ENCODE measurements at places on chromosomes 5 and 9.

DNA sequence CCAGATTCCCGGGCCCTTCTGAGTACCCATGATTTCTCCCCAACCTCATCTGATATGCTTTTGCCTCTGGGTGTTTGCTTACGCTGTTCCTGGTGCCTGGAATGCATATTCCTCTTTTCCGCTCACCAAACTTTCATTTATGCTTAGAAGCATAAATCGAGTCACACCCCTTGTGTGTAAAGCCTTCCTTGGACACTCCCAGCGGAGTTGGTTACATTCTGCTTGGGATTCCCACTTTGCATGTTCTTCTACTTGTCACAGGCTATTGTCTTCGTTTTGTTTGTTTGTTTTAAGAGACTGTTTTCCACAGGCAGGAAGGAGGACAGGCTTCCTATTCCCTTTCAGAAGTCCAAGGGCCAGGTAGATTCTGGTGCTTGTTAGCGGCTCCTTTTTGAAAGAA is 76.5 kb downstream of the SEC61B start:
- DNase-seq = no peak

DNA sequence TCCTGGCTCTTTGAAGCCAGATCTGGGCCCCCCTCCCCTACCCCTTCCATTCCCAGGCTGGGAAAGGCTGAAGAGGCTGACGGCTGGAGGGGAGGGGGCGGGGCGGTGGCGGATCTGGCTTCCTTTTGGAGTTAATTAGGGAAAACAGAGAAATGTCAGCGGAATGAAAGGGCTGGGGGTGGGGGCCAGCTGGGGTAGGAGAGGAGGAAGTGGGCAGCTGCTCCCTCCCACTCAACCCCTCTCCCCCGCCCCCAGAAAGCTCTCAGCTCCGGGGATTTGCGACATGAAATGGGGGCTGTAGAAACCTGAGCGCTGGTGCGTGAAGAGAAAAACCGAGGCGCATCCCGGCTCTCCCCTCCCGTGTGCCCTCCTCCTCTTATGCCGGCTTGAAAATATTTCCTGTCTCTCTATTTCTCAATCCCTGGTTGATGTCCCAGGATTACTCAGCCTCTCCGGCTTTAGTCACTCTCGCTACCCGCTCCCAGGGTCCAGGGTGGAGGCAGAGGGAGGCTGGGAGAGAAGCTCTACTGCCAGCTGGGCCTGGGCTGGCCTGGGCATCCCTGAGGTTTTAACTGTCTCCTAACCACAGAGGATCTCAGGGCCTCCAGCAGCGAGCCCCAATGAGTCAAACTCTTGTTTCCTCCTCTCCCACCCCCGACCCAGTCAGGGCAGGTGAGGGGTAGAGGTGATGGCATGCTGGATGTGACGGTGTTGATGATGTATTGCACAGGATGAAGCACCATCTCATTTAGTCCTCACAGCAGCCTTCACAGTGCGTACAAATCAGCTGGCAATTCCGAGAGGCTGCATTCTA is 20.1 kb downstream of the PCDHGC5 start:
- no peak for DNase-seq

DNA sequence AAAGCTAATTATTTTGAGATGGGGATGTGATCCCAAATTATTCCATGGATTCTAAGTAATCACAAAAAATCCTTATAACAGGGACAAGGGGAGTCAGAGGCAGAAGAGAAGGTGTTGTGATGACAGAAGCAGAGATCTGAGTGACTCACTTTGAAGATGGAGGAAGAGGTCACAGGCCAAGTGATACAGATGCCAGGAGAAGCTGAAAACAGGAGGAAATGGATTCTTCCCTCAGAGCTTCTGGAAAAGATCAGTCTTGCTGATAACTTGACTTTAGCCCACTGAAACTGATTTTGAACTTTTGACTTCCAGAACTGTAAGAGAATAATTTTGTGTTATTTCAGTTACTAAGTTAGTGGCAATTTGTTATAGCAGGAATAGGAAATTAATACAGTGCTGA is 105.3 kb downstream of the GCNT1 start:
- DNase-seq = no peak

DNA sequence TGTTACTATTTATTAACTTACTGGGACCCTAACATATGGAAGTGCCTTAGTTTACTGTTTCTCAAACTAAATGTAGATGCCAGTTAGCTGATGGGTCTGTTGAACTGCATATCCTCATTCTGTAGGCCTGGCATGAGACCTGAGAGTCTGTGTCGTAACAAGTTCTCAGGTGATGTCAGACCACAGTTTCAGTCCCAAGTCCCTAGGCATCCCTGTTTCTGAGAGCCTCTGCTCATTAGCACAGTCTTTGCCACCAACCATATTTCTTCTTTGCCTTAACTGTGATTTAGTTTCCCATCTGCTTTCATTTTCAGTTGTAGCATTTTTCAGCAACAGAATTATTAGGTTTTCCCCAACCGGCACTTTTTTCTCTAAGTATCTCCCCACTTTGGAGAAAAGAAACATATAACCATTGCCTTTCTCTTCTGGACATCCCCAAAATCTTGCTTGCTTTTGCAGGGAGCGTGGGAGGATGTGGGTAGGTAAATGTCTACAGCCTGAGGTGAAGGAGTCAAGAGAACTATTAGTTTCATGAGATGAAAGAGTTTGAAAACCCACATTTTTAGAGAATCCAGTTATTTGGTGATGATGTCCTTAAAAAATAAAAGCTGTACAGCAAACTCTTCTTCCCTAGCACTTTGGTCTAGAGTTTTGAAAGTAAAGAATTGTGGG is 74.6 kb downstream of the NUDT12 start:
- no peak for DNase-seq

DNA sequence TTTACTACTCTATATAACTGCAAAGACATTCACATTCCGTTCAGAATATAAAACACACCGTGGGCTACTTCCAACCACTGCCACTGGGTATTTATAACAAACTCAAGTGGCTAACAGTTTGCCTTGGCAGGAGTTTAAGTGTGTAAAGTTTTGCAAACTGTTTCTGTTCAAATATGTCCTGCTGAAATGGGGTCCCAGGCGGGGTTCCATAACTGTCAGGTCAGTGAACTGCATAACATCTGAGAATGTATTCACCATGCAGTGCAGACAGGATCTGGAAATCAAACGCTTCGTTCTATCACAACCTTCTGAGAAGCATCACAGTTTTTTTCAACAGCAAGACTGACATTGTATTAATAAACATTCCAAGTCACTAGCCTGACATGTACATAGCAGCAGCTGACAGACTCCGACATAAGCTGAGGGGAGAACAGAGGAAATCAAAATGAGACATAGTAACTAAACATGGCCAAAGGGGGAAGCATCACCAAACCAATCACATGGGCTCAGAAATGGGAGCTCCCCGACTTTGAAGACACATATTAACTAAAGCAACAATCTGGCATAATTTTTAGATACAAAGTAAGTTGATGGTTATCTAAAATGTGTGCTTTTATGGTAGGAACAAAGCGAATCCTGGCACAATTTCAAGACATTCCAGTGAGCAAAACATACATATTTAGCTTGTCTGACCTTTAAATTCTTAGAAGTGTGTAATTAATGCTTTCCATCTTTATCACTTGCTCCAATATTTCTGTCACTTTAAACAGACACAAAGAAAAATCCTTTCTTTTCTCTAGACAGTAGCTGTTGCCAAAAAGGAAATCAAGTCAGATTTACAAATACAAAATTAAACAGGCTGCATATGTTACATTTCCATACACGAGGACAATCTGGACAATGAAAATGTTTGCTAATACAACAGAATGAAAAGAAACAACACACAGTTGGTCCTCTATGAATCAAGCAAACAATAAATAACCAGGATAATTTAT is 156.8 kb downstream of the MAPKAP1 start:
- DNase-seq = no peak

DNA sequence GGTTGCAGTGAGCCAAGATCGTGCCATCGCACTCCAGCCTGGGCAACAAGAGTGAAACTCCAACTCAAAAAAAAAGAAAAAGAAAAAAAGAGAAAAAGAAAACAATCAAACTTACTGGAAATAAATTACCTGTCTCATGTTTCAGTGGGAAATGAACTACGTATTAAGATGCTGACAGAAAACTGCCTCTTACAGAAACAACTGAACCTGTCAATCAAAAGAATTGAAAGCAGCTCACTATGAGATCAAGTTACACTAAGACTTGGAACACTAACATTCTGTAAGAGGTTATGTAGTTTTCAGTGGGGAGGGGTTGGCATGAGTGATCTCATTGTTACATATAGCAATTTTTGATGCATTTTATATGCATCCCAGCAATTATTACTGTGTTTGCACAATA is 64.4 kb upstream of the SPATA31E1 start:
- DNase-seq = no peak

DNA sequence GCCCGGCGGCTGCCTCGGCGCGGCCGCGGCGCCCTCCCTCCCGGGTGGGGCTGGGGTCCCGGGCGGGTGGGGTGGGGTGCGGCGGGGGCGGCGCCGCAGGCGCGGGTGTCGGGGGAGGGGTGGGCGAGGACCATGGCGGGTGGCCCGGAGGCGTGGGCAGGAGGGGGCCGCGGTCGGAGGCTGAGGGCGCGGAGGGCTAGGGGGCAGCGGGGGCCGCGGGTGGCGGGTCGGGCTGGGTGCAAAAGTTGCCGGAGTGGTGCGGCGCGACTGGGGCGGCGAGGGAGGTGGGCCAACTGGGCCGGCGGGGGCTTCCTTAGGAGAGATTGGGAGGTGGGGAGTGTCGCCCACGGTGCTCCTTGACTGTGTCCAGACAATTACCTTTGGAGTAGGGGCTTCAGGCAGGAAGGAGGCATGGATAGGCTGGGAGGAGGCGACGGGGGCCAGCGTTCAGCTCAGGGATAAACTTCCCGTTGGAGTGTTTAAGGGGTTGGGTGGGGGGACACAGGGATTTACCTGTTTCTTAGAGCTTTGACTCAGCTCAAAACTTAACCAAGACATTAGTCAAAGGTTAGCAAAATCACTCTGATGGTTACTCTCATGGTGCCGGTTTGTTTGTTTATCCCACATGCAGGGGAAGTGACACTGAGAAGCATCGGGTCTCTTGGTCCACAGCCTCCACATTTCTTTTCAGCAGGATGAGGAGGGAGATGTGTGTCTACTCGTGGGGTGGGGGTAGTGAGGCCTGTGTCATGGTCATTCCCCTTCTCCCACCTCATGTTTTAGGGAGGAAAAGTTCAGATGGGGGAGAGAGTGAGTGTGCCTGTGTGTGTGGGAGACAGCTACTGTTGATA is 859 bp downstream of the CSNK1G3 start:
- peak; percentile 16 for DNase-seq

- DNase-seq = no peak
These were observed 13.0 kb downstream of the NEK6 start for GRCh38 chr9:124270504-124271335.

DNA sequence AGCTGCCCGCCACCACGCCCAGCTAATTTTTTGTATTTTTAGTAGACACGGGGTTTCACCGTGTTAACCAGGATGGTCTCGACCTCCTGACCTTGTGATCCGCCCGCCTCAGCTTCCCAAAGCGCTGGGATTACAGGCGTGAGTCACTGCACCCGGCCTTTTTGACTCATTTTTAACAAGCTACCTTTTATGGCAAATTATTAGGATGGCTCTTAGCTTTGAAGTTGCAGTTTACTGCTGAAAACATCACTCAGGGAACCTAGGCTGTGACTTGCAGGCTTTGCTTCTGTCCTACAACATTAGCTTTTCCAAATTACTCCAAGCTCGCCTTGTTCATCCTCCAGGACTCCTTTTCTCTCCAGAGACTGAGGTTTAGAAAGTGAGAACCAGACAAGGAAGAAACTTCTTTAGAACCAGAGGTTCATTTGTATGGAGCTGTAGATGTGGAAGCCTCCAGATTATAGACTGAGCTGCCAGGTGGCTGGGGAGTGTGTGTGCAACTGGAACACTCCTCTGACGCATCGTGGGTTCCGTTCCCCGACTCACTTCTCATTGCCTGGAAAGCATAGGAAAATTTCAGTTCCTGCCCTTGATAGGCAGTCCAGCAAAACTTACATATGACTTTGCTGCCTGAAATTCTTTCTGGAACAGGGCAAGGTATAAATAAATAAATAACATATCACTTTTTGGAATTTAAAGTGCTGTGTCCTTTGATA is 23.8 kb upstream of the SPTAN1 start:
- no peak for DNase-seq

DNA sequence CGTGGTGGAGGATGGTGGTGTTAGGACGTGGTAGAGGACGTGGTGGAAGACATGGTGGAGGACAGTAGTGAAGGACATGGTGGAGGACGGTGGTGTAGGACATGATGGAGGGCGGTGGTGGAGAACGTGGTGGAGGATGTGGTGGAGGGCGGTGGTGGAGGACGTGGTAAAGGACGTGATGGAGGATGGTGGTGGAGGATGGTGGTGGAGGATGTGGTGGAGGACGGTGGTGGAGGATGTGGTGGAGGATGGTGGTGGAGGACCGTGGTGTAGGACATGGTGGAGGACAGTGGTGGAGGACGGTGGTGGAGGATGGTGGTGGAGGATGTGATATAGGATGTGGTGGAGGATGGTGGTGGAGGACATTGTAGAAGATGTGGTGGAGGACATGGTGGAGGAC is 67.6 kb downstream of the S1PR3 start:
- no peak for DNase-seq

DNA sequence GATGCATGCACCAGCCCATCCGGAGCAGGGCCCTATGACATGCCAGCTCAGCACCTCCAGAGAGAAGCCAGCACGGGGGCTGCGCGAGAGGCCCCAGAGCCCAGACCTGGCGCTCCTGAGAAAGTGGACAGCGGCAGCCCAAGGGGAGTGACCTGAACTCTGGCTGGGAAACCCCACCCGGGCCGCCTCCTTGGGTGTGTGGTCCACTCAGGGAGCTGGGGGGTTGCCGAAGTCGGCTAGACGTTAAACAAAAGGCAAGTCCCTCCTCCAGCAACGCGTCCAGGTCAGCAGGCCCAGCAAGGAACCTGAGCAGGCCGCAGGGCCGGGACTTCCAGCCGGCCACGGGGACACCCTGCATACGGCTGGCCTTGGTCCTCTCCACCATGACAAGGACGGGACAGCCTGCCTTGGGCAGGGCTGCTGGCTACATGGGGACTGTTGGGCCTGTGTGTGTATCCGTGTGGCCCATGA is 35.7 kb downstream of the NACC2 start:
- no peak for DNase-seq

GRCh38 chr5:98631311-98632054 is 142.0 kb upstream of the RGMB start:
- DNase-seq = no peak

DNA sequence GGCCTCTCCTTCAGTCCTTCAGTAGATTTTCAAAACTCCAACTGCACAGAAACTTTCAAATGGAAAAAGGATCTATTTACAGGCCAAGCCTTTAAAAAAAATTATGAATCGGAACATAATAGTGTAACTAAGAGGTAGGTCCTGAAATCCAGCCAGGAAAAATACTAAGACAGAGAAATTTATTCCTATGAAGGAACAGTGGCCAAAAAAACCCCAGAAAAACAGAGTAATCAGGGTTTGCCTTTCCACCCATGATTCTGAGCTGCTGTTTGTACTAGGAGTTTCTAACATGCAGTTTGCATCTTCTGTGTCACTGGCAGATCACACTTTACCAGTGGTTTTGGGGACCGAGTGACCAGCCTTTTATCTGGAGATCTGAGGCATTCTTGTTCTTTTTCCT is 93.1 kb upstream of the TMED7 start:
- no peak for DNase-seq

GRCh38 chr9:5652821-5653220 is 23.9 kb downstream of the RIC1 start:
- no peak for DNase-seq

- DNase-seq = no peak
These were observed 30.0 kb downstream of the SIL1 start for GRCh38 chr5:139167952-139168720.

Data from NCI-H187 (cell line).